CD4-positive, alpha-beta T cell treated with Interferon alpha-2 for 1 hour (primary cell): ENCODE measurements at places on chromosomes 6 and 20.

- DNase-seq, result no peak
These were observed 61.2 kb downstream of the TNFAIP3 start for GRCh38 chr6:137928286-137928685.

DNA sequence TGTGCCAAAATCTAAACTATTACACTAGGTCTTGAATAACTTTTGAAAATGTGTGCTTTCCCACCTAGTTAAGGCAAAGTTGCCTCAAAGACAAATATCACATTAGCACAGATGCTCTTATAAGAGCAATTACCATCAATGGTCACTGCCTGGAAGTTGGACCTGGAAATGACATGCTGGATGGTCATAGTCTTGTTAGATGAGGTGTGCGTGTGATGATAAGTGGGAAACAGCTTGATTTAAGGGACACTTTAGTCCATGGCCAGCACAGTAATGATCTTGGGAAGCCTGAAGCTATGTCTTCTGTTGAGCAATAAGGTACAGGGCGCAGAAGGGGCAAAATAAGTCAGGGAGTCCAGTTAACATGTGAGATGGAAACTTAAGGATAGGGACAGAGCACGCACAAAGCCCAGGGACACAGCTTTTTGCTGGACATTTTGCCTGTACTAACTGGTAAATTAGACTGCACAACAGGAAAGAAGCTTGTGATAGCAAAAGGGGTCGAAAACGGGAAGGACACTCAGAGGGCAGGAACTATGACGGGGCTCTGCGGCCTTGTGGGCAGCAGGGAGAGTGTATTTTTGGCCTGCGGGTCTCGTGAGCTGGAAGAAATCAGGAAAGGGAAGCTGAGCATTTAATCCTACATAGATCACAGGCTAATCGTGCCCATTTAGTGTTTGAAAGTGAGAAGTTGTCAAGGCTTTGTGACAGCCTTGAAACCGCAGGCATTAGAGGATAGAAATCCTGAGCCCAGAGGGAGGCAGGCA is 66.7 kb upstream of the BMP2 start:
- peak; percentile 47 for DNase-seq

DNA sequence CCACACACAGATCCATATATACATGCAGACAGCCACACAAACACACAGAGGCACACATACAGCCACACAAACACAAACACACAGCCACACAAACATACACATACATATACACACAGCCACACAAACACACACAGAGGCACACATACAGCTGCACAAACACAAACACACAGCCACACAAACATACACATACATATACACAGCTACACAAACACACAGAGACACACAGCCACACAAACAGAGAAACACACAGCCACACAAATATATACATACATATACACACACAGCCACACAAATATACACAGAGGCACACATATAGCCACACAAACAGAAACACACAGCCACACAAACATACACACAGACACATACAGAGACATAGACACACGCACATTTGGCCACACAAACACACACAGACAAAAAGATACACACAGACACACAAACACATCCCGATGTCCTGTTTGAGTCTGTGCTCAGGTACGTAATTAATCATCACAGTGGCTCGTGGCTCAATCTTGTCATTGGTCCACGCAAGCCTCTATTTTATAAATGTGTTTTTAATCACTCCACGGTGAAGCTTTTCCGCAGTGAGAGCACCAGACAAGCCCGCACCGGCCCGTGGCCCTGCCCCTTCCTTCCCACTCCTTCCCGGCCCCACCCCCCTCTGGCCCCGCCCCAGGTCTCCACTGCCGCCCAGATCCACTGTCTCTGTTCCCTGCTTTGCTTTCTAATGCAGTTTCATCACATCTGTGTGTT is 135.3 kb downstream of the CDH4 start:
- DNase-seq, result no peak

GRCh38 chr20:35270021-35270902 is 7.7 kb downstream of the MMP24OS start:
- DNase-seq, result no peak
